ENCODE measurements at places on chromosomes 2 and 18.

DNA sequence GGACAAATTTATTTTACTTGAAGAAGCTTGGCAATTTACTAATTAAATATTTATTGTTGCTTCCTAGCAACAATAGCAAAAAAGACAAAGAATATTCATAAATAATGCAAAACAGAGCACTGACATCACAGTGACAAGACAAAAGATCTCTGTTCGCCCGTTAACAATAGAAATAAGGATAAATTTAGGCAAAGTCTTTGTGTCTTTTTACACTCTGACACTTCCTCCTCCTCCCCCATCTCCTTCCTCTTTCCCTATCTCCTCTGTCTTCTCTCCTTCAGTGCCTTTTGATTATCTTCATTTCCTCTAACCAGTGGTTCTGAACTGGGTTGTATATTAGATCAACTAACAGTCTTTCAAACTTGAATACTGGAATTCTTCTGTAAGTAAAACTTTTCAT is 808.4 kb downstream of the ERBB4 start:
- no peak for DNase-seq

- no peak for DNase-seq
Measured at GRCh38 chr18:2468051-2468450, 103.3 kb downstream of the METTL4 start.

GRCh38 chr2:64819361-64819760 is 165.6 kb upstream of the SERTAD2 start:
- DNase-seq: no peak

DNA sequence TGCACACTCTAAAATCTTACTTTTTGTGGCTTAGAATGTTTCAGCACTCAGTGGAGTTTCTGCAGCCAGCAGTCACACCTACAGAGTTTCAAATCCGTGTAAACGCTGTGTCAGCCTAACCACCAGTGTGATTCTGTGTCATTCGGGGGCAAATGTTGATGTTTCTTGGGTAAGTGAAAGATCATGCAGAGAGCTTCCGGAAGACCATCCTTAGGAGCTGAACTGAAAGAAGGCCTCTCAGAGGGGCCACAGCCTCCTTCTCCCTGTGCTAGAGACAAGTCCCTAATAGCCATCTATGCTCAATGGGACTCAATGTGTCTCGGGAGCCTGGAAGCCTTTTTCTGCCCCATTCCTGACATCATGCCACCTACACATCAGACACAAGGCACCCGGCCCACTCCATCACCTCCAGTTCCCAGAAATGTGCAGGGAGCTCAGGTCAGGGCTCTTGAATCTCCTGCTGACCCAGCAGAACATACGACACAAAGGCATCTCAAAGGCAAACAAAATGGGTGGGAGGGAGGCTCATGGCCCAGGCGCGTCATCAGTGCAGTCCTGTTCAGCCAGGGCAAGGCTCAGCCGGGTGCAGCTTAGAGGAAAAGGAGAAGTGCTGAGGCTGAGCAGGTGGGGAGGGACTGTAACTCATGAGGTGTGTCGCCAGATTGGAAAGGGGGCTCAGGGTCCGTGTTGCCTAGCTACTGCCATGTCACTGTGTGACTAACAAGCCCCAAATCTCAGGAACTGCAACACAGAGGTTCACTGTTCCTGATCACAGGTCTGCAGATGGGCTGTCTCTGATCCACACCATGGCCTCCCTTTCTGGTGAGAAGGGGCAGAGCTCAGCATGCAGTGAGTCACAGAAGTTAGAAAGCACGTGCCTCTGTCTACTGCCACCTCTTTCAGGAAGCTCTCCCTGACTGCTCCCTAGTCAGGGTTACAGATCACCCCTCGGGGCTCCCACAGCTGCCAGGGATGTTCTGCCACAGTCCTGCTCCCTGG is 82.0 kb downstream of the SMAD7 start:
- DNase-seq: no peak

DNA sequence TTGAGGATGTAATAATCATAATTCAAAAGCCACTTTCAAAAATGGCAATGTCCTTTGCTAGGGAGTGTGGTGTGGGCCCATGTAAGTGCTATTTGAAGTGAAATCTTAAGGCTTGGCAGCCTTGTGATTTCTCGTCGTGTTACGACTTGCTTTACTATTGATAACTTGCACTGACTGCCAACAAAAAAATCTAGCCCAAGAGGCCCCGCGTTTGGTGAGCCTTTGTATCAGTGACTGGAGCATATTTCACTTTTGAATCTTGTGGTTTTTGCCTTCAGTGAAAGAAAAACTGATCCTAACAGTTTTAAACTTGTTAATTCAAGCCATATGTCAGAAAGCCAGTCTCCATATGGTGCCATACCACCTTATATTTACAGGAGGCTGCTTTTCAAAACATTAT is 248.0 kb downstream of the TMEM182 start:
- no peak for DNase-seq

DNA sequence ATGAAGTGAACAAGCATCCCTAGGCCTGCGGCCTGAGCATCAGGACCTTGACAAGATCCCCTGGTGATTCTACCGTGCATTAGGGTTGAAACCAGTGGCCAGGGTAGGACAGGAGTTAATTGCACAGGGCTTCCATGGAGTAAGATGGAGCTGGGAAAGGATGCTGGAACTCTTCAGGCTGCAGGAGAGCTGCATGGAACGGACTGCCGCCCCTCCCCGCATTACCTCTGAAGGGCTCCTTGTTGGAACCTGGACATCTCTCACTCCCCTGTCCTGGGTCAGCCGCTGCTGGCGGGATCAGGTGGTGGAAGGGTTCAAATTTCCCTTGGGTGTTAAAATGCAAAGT is 156.6 kb upstream of the ID2 start:
- DNase-seq: no peak

- DNase-seq: no peak
Measured at GRCh38 chr2:94997981-94998930, 27.3 kb upstream of the MAL start.

GRCh38 chr2:241157841-241158545 is 7.7 kb downstream of the PPP1R7 start:
- no peak for DNase-seq

- no peak for DNase-seq
Measured at GRCh38 chr18:59282341-59282740, 9.1 kb upstream of the RAX start.

GRCh38 chr2:109375131-109375561 is 238.6 kb downstream of the SEPTIN10 start:
- DNase-seq: no peak

DNA sequence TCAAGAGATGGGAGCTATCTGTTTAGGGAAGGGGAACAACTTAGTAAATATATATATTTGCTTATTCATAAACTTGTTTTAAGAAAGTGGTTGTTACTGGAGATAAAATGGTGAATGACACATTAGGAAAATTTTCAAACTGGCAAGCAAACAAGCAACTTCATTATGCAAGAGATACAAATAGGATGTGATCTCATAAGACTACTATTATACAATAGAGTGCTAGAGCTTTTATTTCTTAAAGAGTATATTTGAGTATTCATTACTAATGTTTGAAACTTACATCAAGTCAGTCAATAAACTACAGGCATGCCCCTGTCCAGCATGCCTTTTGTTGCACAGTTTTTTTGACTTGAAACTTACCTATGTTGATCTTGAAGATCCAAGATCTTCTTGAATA is 355.2 kb upstream of the KCNJ3 start:
- DNase-seq: no peak

- DNase-seq: no peak
Measured at GRCh38 chr2:153891051-153891450, 19.3 kb downstream of the GALNT13 start.

GRCh38 chr2:191059308-191059707 is 45.3 kb upstream of the STAT1 start:
- no peak for DNase-seq

GRCh38 chr18:45110577-45111501 is 430.2 kb downstream of the SETBP1 start:
- DNase-seq: no peak

GRCh38 chr18:46480226-46480625 is 176.8 kb downstream of the LOXHD1 start:
- no peak for DNase-seq

DNA sequence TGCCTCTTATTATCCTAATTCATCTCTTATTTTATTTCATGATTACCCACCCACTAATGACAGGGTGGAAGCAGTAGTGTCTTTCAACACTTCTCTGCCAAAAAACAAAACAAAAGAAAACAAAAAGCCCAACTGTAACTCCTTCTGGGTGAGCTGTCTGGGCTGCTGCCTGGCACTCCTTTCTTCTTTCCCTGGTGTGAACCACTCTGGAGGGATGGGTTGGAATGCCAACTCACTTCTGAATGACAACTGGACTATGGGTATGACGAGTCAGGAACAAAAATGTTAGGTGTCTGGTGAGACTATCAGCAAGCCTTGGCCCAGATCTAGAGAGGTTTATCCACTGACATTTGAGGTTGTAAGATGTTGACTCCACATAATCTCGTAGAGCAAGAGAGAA is 88.3 kb upstream of the ITGB6 start:
- DNase-seq: no peak

DNA sequence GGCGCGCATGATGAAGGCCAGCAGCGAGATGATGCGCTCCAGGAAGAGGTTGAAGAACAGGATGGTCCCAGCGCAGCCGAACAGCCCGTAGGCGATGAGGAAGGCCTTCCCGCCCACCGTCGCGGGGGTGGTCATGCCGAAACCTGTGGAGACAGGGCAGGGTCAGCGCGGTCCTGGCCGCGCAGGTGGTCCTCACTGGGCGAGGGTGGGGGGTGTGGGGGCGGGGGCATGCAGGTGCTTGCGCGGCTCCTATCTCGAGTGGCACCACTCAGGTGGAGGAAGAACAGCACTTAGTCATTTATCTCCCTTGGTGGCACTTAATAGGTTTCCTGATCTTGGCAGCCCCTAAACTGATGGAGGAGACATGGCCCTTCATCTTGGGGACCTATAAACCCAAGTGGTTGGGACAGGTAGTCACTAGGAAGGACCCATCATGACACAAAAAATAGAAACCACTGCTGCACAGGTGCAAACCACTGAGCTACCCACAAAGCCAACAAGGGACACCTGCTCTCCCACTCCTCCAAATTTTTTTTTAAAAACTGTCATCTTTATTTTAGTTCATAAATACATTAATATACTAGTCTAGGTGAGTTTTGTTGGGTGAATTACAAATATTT is 118.8 kb downstream of the MSH2 start:
- no peak for DNase-seq

- no peak for DNase-seq
Measured at GRCh38 chr2:140600116-140600515, 1530.7 kb downstream of the LRP1B start.

- DNase-seq: no peak
Measured at GRCh38 chr2:21310493-21310892, 186.7 kb downstream of the TDRD15 start.

DNA sequence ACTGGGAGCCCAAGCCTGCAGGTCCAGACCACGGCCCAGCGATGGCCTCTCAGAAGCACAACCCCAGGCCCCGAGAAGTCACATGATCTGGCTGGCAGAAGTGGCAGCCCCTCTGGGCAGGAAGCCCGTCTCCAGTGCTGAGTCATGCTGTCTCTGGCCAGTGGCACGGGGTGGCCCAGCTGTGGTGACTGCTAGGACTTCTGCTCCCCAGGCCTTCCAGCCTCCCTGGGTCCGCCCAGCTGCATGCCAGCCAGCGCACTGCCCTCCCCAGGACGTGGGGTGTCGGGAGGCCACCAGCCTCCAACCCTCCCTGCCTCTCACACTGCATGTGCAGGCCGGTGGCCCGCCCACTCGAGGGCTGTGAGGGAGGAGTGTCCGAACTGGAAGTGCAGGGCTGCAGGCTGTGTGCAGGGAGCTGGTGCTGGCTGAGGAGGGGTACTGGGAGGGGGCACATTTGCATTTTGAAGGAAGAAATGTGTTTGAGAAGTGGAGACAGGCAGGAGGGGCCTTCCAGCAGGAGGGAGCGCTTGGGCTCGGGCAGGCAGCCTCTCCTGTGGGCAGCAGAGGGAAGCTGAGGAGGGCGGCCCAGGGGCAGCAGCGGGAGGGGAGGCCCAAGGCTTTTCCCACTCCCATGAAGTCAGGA is 17.0 kb upstream of the HPCAL1 start:
- no peak for DNase-seq

DNA sequence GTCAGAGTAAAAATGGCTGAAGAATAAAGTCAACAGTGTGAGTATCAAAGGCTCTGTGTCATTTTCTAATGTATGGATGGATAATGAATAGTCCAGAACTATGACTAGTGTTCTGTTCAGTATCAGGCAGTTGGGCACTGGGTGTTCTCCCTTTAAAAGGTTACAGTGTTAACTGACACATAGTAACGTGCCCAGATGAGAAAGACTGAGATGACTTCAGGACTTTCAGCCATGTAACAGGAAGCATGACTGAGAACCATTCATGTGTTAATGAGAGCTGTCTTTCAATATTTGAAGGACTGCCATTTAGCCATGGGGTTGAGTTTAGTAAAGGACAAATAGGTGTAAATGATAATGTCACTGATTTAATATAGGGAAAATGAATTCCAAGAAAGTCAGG is 187.1 kb downstream of the GULP1 start:
- no peak for DNase-seq

DNA sequence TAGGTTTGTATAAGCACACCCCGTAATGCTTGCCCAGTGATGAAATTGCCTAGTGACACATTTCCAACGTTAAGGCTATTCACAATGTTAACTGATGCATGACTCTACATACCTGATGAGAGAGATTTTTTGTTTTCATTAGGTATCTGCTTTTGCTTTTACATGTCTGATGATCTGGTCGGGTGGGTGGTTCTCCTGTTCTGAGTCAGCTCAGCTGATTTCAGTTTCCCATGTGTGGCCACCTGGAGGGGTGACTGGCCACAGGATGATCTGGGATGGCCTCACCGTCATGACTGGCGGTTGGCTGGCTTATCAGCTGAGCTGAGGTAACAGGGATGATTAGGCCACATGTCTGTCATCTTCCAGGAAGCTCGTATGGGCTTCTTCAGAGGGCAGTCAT is 33.8 kb upstream of the ACYP2 start:
- DNase-seq: no peak

- DNase-seq: no peak
Measured at GRCh38 chr2:147623328-147623727, 221.5 kb upstream of the ACVR2A start.

DNA sequence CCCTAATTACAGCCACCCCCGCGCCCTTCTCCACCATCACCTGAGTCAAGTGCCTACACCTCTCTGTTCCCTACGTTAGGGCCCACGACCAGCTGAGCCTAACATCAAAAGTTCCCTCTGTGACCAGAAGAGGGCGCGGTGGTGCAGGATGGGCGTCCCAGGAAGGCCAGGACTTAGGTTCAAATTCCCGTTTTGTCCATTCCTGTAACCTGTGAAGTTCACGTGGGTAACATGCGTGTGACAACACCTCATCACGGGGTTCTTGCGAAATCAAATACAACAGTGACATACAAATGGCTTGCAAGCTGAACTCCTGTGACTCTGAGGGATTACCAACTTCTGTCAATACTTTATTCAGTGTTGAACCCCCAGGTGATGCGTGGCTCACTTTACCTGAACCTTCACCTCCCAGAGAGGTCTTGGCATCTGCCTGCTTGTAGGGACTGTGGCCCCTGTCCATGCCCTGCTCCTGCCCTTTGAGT is 207.9 kb downstream of the ARL4C start:
- DNase-seq: peak; percentile 36

- no peak for DNase-seq
Measured at GRCh38 chr2:85662899-85663593, 5.0 kb downstream of the SFTPB start.

Data from NCI-H2029 treated with DMSO at 0.1 percent for 48 hours (cell line).